ENCODE measurements at places on chromosomes 3 and 15.

DNA sequence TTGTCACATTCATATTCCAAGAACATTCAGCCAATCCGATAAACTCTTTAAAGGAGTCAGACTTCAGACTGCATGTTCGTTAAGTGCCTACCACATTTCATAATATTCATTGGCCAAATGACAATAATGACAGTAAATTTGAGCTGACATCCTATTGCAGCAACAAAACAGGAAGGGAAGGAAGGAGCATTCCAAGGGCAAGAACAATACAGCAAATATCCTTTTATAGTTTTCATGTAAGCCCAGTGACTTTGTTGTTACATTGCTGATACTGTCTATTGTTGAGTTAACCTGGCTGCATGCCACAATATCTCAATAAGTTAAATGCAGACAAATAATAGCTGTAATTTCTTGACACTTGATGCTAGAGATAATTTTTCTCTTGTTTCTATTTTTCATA, 16.4 kb upstream of the CBLB start:
- DNase-seq, result no peak

- no peak for DNase-seq
These were observed 110.2 kb downstream of the RORA start for GRCh38 chr15:61118885-61119284.

GRCh38 chr3:18446149-18446825, 21.1 kb upstream of the SATB1 start:
- no peak for DNase-seq

DNA sequence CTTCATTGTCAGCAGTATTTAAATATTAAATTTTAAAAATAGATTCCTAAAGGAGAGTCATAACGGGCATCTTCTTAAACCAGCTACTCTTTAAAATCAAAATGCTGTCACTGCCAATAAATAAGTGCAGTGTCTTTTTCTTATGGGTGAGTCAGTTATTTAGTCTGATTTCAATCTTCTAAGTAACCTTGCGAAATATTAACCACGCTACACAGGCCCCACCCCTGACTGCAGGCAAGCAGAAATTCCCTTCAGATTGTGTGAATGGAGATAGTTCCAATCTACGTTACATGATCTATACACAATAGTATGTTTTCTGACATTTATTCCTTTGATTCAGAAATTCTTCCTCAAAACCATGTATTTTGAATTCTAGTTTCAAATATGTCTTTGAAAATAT, 141.5 kb downstream of the GADL1 start:
- DNase-seq, result no peak

- DNase-seq, result peak; percentile 8
These were observed 17.2 kb upstream of the PRICKLE2 start for GRCh38 chr3:64242435-64242834.

DNA sequence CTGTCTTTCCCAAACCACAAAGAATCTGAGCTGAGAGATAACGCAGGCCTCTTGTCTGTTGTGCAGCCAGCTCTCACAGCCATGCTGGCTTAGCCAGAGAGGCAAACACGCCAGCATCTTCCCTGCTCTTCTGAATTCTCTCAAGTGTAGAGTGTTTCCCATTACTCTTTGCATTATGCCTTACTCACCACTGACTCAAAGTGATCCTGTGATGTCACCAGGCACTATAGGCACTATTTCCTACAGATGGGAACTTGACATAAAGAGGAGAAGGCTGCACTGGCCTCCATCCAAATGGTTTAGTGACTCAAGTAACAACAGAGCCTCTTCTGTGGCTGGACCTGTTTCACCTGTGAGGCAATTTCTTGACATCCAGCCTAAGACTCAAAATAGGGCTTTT, 44.4 kb downstream of the PDZRN3 start:
- DNase-seq, result no peak

GRCh38 chr15:63974021-63974420, 72.3 kb downstream of the DAPK2 start:
- no peak for DNase-seq

GRCh38 chr3:55775366-55776154, 288.5 kb upstream of the WNT5A start:
- DNase-seq, result no peak

- DNase-seq, result peak; percentile 87
These were observed 13.0 kb downstream of the ZFAND6 start for GRCh38 chr15:80072285-80072994.

- DNase-seq, result no peak
These were observed 111.6 kb downstream of the FEZF2 start for GRCh38 chr3:62261736-62262135.

DNA sequence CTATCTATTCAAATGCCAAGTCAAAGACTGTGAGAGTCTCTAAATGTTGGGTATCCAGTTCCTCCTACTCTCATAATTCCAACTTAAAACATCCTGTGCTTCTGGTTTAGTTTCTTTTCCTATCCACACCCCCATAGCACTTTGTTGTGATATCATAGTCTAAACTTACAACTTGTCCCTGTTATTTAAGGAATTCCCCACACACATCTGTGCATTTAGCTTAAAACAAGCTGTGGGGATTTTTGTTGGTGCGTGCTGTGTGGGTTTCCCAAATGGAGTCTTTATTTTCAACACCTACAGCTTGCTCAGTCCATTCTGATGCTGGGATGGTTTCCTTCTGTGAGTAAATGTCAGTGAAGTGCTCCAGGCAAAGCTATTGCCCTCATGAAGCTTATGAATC, 167.3 kb downstream of the GMNC start:
- DNase-seq, result no peak

DNA sequence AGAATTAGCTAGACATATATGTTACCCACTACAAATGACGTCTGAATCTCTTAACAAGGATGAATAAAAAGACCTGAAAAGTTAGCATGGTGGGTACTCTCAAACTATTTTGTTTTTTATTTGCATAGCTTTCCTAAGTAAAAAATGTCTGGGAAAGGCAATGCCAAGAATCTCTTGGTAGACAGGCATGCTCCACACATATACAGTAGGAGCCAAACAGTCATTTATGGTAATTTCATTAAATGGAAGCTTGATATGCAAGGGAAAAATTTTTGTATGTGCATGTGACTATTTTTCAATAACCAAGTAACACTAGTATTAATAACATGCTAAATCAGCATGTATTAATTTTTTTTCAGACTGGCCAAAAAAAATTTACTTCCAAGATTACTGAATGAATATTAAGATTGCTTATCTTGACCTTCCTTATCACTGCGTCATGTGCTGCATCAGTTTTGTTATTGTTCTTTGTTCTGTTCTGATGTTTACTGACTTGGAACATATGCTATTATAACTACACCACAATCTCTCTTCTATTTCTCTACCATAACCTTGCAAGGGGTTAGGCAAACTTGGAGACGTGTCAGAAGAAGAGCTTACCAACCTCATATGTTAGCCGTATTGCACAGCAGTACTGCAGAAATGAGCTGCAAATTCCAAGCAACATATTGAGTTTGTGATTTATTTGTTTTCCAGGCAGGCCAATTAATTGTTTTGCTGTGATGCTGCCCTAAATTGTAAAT, 255.3 kb downstream of the RBMS3 start:
- no peak for DNase-seq

- no peak for DNase-seq
These were observed 25.0 kb downstream of the TCAIM start for GRCh38 chr3:44363591-44363990.

DNA sequence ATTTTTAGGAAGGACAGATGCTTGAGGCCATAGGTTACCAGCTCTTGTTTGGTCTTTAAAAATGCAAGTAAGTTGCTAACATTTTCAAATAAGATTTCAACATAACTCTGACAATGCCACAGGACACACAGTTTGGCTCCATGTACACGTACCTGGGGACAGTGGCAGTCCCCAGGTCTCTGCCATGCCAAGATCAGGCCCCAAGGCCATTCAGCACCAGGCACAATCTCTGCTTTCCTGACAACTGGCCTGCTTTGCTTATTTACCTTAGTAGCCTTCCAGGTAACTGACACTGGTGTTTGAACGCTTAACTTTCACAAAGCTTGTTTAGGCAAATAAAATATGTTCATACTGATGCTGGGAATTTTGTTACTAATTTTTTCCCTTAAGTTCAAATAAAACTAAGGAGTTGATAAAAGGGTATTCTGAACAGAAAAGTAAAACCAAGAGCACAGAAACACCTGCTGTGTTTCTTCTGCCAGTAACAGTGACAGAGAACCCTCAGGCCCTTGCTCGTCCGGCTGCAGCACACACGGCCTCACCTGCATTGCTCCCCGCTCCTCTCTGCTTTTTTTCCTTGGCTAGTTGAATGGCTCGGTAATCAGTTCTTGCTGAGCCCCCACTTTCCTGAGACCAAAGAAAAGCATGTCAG, 16.5 kb downstream of the ZXDC start:
- DNase-seq, result no peak

DNA sequence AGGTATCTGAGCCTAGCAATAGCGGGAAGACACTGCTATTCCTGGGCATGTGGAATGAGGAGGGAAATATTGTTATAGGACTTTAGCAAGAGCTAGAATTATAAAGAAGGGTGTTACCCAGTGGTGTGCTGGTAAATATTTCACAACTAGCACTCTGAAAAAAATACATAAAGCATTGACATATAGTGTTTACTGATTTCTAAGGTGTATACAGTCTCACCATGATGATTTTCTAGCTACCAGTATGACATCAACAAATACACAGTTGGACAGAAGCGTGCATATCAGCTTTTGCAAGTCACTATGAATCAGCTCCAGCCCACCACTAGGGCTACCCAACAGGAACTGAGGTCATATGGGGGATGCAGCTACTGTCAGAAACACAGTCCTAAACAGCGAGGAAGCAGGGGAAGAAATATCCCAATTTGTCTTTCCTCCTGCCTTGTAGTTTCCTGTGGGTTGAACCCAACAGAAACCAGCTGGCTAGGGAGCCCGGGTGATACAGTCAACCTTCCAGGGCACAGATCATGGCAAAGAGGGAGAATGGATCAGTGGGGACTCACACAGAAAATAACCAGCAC, 39.6 kb downstream of the HGD start:
- DNase-seq, result no peak

DNA sequence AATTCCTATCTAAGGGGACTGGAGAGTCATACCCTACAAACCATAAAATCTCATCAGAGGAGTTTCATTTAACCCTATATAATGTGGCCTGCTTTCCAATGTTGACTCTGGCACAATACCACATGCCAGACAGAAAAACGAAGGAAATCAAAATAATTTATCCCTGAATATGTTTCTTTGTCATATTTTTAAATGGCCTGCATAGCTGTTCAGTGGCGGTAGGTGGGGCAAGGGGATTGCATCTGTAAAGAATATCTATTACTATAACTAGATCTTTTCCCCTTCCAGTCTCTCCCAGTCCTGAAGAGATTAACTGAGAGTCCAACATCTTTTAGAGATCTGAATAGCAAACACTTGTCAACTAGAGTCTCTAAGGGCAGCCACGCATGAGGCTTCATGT, 278.1 kb upstream of the CTNNB1 start:
- DNase-seq, result no peak

DNA sequence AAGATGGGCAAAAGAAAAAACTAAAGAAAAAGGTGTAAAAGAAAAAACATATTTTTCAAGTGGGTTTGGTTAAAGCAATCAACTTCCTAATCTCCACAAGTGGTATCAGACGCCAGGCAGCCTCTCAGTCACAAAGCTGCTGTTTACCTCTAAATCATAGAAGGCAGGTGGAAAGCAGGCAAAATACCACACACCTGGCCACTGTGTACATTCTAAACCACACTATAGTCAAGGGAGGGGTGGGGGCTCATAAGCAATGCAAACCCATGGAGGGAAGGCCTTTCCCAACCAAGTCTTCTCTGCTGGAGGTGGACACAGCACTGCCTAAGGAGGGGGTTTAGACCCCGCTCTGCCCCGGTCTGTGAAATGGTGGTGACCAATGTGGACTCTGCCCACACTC, 50.4 kb downstream of the MCF2L2 start:
- DNase-seq, result peak; percentile 75

GRCh38 chr15:35596285-35596684, 50.3 kb upstream of the DPH6 start:
- no peak for DNase-seq

Data from SHP77 (cell line).